ENCODE measurements at places on chromosomes 16 and 17. TPM values are rescaled to one million over a fixed set of nuclear protein-coding genes. Genes with fewer than 3 reads are reported as not detected.

GRCh38 chr17:27975146-27976011 lies 67.1 kb upstream of the NLK start:
- DNase-seq: no peak

DNA sequence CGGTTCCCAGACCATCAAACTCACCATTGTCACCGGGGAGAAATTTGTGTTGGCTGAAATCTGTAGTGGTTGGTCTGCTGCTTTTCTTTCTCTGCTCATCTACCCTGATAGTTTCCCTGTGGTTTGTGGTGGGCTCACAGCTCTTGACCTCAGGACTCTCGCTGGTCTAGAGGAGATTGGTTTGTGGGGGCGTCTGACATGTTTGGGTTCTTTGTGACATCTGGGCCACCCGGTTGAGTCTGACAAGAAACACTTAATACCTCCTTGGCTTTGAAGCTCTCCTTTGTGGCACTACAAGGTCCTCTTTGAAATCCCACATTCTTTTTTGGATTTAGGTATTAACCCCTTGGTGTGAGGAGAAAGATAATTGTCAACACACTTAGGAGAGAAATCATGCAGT lies 662.0 kb downstream of the WWOX start:
- no peak for DNase-seq

DNA sequence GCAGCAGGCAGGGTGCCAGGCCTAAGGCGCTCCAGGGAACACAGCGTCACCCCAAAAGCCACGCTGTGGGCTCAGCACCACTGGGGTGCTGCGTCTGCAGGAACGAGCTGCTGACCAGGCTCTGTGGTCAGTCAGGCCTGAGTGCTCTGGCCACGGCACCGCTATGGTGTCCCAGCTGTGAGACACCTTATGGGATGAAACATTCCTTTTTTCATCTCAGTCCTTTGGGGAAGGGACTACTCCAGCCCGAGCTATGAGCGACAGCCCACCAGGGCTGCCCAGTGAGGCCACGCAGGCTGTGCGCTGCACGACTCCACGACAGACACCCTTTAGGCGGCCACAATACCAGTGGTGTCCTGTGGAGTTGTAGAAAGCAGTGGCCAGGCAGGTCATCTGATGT lies 11.1 kb downstream of the MGAT5B start:
- DNase-seq: no peak

DNA sequence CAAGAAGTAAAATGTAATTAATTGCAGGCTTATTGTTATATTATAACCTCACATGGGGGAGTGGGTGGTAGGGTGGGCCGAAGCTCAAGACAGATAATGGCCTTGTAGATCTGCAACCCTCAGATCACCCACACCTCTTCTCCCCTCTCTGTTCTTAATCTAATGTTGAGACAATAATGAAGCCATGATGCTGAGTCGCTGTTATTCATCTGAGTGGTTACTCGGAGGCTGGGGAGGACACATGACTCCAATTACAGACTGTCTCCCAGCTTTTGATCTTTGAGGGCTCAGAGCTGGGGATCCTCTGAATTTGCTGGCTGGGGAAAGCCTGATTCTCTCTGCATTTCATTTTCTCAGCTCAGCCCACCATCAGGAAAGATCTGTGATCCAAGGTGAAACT lies 275.3 kb downstream of the SHISA9 start:
- no peak for DNase-seq

The TEX19 gene
- 0.14 TPM for total RNA-seq

The HEATR9 gene
- not detected for total RNA-seq

DNA sequence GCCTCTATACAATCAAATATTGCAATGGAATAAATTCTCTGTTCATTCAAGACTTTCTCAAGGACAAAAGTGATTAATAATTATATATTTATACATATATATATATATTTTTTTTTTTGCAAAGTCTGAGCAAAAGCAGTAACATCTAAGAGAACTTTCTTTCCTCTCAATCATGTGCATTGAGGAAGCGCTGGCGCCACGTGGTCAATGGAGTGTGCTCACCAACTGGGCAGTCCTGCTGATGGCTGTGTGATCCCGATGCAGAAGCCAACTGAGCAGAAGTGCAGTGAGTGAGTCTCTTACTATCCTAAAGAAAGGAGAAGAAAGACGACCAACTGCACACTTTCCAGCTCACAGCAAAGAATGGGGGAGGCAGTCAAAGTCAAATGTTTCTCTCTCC lies 37.2 kb upstream of the ULK2 start:
- no peak for DNase-seq
